ENCODE measurements at places on chromosomes 1 and 21.

DNA sequence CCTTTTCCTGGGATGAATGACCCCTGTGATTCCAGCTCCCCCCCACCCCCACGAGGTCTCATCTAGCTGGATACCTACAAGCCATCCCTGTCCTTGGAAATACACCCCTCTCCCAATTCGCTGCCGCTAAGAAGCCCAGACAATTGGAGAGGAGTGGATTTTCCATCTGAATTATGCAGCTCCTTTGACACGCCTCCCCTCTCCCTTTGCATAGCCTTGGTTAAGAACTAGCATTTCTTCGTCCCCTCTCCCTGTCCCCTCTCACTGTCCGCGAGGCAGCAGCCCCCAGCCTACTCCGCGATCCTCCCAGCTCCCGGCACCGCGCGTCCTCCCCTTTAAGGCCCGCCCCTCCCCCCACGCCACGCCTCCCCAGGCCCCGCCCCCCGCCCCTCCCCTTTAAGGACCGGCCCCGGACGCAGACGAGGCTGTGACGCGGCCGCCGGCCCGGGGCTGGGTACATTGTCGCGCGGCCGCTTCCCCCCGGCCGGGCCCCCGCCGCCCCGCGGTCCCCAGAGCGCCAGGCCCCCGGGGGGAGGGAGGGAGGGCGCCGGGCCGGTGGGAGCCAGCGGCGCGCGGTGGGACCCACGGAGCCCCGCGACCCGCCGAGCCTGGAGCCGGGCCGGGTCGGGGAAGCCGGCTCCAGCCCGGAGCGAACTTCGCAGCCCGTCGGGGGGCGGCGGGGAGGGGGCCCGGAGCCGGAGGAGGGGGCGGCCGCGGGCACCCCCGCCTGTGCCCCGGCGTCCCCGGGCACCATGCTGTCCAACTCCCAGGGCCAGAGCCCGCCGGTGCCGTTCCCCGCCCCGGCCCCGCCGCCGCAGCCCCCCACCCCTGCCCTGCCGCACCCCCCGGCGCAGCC, at the start of gene MAPKAPK2:
Gene MAPKAPK2 (plus strand): TSS at position 428 of the 856 bp plus-strand sequence. CDS start 325 bp downstream, at position 753.
- peak; percentile 60 for DNase-seq

DNA sequence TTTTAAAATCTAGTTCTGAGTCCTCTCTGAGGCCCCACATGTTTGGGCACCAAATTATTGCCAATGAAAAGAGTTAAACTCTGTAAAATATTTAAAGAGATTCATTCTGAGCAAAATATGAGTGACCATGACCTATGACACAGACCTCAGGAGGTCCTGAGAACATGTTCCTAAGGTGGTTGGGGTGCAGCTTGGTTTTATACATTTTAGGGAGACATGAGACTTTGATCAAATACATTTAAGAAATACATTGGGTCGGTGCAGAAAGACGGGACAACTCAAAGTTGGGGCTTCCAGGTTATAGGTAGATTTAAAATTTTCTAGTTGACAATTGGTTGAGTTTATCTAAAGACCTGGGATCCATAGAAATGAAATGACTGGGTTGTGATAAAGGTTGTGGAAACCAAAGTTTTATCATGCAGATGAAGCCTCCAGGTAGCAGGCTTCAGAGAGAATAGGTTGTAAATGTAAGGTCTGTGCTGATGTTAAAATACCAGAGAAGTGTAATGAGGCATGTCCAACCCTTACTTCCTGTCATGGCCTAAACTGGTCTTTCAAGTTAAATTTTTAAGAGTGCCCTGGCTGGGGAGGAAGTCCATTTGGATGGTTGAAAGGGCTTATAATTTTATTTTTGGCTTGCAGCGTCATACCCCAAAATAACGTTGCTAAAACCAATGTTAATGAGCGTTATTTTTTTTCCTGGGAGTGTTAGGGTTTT, 274.9 kb downstream of the NUF2 start:
- no peak for DNase-seq

GRCh38 chr1:117633423-117633822, 27.6 kb downstream of the TENT5C start:
- DNase-seq, result no peak

- DNase-seq, result no peak
Observed at GRCh38 chr1:68811806-68812205, 314.9 kb upstream of the DEPDC1 start.

DNA sequence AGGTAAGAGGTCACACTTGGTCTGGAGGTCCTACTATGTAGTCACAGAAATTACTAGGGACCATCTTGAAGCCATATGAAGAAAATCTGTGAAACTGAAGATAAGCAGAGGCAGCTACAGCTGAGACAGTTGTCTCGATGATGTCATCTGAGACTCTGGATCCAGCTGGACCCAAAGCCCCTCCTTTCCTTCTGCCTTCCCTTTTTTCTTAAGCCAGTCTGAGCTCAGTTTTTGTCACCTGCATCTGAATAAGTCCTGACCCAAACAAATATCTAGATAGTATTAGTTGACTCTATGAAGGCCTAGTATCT, 143.3 kb downstream of the ETS2 start:
- no peak for DNase-seq

DNA sequence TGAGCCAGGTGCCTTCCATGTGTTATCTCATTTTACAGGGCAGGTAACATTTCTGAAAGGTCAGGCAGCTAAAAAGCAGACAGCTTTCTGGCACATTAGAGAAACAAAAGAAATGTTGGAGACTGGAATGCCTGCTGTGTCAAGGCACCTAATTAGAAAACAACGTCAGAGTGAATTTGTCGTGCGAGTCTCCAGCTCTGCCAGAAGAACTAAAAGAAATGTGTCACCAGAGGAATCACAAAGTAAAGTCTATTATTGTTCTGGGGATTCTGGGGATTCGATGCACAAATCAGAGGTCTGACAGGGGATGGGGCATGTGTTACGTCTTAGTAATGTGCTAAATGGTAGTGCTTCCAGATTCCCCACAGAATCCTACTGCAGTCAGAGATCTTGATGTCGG, 89.3 kb downstream of the EDEM3 start:
- no peak for DNase-seq

DNA sequence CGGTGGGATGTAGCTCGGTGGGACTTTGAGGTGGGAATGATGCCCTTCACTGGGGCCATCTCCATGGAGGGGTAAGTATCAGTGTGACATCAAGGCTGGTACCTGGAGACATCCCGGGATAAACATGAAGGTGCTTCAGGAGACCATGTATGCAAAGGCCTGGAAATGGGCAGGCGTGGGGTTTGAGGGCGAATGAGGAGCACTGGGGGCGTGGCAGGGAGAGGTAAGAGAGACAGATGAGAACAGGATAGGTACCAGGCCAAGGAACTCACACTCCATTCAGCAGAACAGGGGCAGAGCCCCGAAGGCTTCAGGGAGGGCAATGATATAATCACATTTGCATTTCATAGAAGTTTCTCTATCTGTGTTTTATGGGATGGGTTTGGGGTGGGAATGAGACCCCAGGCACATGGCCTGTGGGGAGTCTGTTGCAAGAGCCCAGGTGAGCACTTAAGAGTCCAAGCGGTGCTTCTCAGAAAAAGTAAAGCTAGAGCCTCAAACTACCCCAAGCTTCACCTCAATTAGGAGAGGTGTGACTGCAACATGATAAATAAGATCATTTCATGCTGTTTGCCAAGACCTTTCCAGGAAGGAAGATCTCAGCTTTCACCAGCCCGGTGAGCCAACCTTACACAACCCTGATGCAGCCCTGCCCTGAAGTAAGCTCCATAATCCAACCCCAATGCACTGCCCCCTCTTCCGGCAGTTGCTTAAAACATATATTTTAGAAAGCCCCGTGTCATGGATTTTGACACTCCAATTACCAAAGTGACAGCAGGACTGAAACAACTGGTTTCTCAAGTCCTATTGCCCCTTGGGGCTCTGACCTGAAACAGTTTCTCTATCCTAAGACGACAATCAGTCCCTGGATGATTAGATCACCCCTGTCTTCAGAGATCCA, 7.4 kb downstream of the S100A9 start:
- no peak for DNase-seq

DNA sequence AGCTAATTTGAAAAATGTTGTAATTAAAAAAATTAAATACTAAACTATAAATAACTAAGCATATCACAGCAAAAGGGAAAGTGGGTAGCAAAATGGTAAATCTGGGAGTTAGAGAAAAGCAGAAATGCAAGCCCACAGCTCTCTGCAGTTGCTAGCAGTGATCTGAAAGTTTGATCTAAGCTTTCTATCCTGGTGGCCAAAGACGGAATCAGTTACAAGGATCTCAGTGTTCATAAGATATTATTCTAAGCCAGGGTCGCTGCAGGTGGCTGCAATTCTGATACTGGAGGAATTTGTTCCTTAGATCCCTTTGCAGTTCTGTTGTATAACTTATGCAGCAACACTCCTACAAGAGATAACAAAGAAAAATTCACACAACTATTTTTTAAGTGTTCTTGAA, 363.7 kb downstream of the SETD4 start:
- no peak for DNase-seq

DNA sequence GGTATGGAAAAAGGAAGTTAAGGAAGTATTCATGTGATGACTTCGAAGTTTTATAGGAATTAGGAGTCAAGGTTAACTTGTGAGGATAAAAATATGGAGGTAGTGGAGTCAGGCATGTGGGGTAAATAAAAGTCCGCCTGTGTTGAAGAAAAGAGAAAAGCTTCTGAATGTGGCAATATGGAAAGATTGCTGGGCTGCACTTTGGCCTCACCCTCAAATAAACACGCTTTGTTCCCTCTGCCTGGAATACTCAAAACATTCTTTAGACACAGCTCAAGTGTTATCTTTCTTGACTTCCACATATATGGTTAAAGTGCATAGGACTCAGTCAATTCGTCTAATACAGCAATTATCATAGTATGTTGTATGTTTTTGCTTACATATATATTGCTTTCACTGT, 137.7 kb downstream of the PLA2G4A start:
- no peak for DNase-seq

- DNase-seq, result no peak
Observed at GRCh38 chr1:1927751-1928150, 8.7 kb upstream of the TMEM52 start.

- no peak for DNase-seq
Observed at GRCh38 chr1:117164209-117164608, 42.7 kb upstream of the TRIM45 start.

Data from stimulated activated CD4-positive, alpha-beta T cell treated with anti-CD3 and anti-CD28 coated beads, Interleukin-1b, Interleukin-23, amount 100 ng/mL, for 1 hour (primary cell).